SW 1271 (cell line): ENCODE measurements at places on chromosomes 6 and 20.
A peak's percentile ranks its signal among the peaks of the same experiment; 100 is the strongest.

- DNase-seq = no peak
Observed at GRCh38 chr6:170162775-170163404, 128.0 kb downstream of the DLL1 start.

DNA sequence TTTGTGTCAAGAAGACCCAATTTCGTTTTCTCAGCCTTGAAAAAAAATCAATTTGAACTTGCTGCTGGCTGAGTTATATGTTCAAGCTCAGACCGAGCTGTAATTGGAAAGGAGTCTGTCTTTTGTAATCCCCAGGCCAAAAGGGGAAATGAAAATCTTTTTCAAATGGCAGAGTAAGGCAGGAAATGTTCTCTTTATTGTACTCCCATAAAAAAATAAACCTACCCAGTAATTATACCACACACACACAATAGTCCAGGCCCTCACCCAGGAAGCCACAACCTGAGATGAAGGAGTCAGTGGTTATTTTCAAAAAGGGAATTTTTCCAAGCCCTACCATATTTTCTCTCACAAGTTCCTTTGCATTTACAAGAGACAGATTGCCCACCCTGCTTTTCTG is 45.3 kb downstream of the CLIC5 start:
- DNase-seq = no peak

DNA sequence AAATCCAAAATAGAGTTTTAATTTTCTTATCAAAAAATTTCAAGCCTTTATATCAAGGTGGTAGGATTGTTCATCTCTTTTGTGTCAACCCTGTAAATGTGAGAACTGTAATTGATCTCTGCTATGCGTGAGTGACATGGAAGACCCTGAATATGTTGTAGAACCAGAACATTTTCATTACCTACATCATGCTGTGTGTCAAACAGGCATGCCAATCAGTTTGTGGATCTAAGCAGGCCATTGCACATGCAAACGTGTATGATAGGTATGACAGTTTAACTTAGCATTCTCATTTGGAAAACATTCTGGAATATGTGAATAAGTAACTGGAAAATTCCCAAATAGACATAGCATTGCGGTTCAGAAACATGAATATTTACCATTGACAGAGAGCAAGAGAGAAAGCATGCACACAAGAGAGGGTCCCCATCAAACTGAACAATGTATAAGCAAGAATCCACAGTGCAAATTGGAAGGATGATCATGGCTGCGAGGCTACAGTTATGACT is 641.6 kb upstream of the AGPAT4 start:
- DNase-seq = no peak

DNA sequence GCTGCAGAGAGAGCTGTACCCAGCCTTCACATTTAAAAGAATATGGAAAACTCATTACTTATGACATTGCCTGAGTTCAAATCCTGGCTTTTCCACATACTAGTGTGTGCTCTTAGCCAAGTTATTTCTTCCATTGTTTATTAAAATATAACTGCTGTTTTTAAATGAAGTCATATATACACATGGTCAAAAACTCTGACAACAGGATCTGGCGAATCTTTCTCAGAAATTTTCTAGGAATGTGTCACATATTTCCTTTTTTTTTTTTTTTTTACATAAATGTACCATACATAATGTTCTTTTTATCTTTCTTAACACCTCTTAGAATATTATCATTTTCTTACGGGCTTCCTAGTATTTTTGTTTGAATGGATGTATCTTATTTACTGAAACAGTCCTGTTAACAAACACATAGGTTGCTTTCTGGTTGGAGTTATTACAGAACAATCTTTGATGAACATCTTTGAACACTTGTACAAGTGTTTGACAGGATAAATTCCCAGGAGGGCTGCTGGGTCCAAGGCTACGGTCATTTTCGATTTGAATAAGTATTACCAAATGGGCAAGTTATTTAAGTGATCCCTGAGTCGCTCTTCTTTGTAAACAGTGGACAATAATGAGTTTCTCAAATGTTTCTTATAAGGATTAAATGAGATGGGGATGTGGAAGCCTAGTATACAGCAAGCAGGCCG is 1.6 kb upstream of the SNX9 start:
- no peak for DNase-seq

DNA sequence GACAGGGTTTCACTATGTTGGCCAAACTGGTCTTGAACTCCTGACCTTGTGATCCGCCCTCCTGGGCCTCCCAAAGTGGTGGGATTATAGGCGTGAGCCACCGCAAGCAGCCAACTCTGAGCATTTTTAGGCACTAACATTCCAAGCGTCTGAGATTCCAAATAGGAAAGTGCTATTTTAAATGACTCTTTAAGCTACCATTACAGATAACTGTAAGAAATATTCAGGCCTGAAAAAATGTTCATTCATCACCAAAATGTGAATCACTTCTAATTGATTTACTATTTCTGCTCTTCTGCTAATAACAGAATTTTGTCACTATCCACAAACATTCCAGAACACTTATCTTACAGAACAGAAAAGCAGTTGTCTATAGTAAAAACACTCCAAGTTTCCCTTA is 106.5 kb downstream of the BACH2 start:
- DNase-seq = no peak

- DNase-seq = no peak
Observed at GRCh38 chr6:151630387-151630786, 136.6 kb downstream of the CCDC170 start.

DNA sequence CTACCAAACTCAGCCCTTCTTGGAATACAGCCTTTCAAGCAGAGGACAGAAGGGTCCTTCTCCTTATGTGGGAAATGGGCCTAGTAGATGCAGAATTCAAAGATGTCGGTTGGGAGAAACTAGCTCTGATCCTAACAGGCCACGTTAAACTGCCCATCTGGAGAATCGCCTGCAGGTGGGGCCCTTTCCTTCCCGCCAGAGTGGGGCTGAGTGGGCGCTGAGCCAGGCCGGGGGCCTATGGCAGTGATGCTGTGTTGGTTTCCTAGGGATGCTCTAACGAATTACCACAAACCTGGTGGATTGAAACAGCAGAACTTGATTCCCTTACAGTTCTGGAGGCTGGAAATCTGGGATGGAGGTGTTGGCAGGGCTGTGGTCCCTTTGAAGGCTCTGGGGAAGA is 9.1 kb downstream of the MAPK13 start:
- DNase-seq = no peak

GRCh38 chr20:49846206-49846807 is 33.7 kb downstream of the SLC9A8 start:
- peak; percentile 46 for DNase-seq

DNA sequence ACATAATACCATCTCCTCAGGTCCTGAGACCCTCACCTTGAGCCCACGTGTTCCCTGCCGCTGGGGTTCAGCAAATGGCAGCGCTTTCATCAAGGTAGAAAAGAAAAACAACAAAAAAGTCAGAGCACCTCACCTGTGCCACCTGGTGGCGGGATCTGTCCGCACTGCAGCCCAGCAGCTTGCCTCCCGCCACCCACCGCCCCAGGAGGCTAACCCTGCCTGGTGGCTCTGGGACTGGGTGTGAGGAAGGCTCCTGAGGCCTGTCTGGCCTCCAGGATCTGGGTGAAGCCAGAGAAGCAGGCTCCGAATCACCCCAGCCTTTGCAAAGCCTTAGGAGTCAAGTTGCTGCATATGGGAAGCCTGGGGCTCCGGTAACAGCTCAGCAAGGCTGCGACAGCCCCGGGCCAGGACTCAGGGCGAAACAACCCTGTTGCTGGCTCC is 270.8 kb downstream of the BMP7 start:
- no peak for DNase-seq

DNA sequence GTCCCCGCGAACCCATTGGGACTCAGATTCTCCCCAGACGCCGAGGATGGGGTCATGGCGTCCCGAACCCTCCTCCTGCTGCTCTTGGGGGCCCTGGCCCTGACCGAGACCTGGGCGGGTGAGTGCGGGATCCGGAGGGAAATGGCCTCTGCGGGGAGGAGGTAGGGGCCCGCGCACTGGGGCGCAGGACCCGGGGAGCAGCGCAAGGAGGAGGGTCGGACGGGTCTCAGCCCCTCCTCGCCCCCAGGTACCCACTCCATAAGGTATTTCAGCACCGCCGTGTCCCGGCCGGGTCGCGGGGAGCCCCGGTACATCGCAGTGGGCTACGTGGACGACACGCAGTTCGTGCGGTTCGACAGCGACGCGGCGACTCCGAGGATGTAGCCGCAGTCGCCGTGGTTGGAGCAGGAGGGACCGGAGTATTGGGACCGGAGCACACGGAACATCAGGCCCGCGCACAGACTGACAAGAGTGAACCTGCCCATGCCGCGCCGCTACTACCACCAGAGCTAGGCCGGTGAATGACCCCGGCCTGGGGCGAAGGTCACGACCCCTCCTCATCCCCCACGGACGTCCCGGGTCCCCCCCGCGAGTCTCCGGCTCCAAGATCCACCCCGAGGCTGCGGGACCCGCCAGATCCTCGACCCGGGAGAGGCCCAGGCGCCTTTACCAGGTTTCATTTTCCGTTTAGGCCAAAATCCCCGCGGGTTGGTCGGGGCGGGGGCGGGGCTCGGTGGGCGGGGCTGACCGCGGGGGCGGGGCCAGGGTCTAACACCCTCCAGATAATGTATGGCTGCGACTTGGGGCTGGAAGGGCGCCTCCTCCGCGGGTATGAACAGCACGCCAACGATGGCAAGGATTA is 15.7 kb upstream of the HLA-A start:
- peak; percentile 61 for DNase-seq

- DNase-seq = no peak
Observed at GRCh38 chr6:80158478-80158989, 52.1 kb downstream of the BCKDHB start.

- DNase-seq = peak; percentile 33
Observed at GRCh38 chr20:32823078-32823477, 3.3 kb downstream of the MAPRE1 start.

DNA sequence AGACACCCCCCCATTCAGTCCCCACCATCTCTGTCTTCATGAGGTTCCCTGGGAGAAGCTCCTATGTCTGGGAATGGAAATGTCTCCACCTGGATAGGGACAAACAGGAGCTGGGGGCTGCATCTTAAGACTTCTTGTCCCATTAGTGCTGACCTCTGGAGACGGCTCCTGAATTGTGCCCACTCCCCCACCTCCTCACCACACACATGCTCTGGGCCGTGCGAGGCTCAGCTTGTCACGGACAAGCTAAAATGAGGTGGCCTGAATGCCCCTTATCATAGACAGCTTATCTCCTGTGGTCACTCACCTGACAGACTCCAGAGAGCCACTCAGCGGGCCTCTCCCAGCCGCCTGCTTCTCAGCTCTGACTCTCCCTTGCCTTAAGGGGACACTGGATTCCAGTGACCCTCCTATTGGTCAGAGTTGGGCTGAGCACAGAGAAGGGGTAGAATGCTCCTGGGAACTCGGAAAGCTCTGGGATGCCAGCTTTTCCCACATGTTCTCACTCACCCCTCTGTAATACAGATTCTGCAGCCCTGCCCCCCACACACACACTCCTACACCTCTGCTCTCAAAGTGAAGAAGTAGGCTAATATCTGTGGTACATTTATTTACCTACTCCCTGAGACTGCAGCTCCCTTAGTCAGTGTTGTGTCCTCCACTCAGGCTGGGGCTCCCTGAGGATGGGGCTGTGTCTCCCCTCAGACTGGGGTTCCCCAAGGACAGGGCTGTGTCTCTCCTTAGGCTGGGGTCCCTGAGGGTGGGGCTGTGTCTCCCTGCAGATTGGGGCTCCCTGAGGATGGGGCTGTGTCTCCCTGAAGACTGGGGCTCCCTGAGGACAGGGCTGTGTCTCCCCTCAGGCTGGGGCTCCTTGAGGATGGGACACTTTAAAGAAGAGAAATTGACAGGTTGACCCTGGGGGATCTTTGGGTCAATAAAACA is 167.5 kb downstream of the VEGFA start:
- no peak for DNase-seq

DNA sequence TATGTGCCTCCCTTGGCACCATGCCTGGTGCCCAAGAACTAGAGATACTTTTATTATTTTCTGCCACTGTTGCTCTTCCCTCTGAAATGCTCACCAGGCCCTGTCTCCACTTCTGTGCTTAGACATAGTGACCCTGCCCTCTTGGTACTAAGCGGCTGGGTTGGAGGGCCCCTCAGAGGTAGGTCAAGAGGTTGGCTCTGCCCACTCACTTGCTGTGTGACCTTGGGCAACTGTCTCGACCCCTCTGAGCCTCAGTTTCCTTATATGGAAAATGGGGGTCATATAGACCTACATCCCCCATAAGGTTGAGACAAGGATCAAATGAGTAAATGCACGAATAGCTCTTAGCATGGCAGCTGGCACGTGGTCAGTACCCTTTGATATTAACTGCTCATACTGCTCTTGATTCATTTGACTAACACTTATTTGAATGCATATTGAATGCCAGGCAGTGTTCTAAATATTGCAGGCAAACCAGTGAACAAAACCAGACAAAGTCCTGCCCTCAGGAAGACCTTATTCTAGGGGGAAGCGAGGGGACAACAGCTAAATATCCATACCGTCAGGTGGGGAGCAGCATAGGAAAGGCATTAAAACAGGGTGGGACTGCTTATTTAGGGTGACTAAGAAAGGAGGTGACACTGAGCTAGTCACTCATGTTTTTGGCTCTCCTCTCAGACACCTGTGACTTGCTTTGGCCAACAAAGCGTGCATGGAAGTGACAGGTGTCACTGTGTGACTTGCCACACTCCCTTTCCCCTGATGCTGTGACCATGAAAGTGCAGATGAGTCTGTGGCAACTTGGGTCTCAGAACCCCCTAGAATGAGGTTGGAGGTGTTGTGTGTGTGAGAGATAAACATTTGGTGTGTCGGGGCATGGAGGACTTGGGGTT is 14.3 kb upstream of the SPO11 start:
- DNase-seq = no peak

GRCh38 chr20:44247131-44247571 is at the start of gene GDAP1L1:
Gene GDAP1L1, plus strand, starts transcription at chr20:44247308. Its CDS starts 27 bp downstream, at chr20:44247335.
- no peak for DNase-seq
